Trophoblast cell (in vitro differentiated cells and primary cell): ENCODE measurements at places on chromosomes 16 and 17.
A peak's percentile ranks its signal among the peaks of the same experiment; 100 is the strongest.

DNA sequence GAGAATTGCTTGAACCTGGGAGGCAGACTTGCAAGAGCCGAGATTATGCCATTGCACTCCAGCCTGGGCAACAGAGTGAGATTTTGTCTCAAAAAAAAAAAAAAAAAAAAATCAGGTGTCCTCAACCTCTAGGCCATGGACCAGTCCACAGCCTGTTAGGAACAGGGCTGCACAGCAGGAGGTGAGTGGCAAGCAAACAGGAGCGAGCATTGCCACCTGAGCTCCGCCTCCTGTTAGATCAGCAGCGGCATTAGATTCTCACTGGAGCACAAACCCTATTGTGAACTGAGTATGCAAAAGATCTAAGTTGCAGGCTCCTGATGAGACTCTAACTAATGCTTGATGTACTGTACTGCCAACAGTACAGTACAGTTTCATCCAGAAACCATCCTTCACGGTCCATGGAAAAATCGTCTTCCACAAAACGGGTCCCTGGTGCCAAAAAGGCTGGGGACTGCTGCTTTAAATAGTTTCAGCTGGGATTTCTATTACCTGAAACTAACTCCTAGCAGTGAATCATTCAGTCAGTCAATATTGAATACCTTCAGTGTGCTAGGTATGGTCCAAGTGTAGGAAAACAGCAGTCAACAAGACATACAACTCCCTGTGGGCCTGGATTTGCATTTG is 56.3 kb upstream of the DHX40 start:
- no peak for DNase-seq

DNA sequence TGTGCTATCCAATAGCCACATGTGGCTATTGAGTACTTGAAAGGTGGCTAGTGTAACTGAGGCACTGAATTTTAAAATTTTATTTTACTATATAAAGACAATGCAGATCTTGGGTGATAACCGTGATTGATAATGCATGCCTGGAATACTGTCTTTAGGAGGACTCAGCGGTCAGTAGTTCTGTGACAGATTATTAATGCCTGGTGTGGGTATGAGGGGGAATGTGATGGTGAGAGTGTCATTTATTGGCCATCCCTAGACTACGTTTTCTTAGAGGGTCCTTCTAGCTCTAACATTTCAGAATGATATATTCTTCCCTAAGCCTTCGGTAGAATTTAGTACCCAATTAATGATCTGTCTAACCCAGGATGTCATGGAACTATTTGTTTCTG is 157.6 kb downstream of the CPPED1 start:
- DNase-seq: no peak

GRCh38 chr16:85041219-85042166 is 13.9 kb downstream of the KIAA0513 start:
- peak; percentile 84 for DNase-seq

- DNase-seq: no peak
Observed at GRCh38 chr17:3712811-3713463, 10.8 kb upstream of the HASPIN start.

DNA sequence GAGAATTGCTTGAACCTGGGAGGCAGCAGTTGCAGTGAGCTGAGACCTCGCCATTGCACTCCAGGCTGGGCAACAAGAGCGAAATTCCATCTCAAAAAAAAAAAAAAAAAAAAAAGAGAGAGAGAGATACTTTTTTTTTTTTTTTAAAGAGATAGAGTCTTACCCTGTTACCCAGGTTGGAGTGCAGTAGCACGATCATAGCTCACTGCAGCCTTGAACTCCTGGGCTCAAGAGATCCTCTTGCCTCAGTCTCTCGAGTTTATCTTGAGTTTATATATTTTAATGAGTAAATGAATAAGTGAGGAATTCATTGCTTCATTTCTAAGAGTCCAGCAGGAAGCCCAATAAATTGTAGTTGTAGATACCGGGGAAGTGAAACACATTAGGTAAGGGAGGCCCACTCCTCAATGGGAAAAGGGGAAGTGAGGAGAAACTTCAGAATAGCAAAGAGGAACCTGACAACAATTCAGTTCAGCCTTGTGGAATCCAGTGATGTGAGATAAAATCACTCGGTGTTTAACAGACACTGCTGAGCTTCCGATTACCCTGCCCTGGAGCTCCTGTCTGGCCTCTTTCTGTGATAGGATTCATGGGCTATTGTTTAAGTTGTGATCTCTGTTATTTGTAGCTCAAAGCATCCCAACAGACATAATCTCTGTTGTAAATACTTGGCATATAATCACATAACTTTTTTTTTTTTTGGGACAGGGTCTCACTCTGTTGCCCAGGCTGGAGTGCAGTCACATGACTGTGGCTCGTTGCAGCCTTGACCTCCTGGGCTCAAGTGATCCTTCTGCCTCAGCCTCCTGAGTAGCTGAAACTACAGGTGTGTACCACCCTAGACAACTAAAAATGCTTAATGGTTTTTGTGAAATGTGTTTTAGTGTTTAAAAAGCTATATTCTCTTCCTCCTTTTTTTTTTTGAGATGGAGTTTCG is 15.8 kb upstream of the ITGAM start:
- no peak for DNase-seq

- no peak for DNase-seq
Observed at GRCh38 chr17:4834681-4835020, 1.5 kb downstream of the MINK1 start.

DNA sequence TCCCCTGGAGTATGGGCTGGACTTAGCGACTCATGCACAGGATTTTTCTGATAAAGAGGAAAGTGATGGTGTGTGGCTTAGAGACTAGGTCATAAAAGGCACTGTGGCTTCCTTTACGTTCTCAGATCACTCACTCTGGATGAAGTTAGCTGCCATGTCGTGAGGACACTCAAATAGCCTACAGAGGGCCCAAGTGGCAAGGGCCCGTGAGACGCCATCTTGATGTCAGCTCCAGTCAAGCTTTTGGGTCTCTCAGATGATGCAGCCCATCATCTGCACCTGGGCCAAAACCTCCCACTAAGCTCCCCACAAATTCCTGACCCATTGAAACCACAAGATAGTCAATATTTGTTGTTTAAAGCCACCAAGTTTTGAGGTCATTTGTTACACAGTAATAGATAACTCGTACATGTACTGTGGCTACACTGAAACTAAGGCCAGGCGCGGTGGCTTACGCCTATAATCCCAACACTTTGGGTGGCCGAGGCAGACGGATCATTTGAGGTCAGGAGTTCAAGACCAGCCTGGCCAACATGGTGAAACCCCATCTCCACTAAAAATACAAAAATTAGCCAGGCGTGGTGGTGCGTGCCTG is 14.7 kb downstream of the ST6GALNAC2 start:
- no peak for DNase-seq

DNA sequence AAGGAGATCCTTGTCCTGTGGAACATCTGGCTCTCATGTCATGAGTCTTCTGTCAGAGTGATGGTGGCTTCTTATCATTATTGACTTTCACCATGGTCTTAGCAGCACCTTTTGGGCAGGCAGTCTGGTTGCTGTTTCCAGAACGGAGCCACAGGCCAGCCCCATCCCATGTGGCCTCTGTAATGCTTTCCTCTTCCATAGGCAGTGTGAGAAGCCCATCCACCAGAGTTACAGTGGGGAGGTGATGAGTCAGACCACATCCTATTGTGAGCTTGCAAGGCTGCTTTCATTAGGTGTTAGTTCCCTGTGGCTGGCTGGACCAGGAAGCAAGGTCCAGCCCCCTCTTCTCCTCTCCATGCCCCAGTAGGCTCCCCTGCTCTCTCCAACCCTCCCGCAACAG is 30.8 kb upstream of the SPACA3 start:
- DNase-seq: no peak

- DNase-seq: peak; percentile 32
Observed at GRCh38 chr16:11682655-11683096, 14.4 kb downstream of the SNN start.

DNA sequence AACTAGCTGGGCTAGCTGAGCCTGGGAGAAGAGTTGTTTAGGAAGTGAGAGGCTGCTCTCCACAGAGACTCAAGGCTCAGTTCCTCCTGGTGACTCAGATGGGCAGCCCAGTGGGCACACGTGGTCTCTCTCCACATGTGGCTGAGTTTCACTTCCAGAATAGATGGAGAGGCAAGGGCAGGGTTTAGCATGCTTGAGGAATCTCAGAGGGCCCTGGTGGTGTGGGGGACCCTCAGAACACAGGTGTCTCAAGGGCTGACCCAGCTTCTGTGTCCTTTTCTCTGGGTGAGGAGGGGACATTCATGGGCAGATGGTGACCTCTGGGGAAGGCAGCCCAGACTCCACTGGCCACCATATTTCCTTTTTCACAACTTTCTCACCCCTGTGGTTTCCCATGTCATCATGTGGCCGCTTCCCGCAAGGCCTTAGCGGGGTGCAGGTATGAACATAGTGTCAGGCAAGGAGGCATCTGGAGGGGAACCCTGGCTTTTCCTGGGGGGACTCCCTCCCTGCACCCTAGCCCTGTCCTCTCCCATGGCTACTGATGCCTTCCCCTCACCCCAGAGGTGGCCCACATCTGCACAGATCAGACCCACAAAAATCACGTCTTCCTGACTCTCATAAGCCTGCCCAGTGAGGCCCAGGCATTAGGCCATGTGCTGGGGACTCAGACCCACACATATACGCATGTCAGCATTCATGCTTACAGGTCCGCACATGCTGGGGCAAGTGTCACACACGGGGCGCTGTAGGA is 3.3 kb downstream of the GRN start:
- peak; percentile 37 for DNase-seq

DNA sequence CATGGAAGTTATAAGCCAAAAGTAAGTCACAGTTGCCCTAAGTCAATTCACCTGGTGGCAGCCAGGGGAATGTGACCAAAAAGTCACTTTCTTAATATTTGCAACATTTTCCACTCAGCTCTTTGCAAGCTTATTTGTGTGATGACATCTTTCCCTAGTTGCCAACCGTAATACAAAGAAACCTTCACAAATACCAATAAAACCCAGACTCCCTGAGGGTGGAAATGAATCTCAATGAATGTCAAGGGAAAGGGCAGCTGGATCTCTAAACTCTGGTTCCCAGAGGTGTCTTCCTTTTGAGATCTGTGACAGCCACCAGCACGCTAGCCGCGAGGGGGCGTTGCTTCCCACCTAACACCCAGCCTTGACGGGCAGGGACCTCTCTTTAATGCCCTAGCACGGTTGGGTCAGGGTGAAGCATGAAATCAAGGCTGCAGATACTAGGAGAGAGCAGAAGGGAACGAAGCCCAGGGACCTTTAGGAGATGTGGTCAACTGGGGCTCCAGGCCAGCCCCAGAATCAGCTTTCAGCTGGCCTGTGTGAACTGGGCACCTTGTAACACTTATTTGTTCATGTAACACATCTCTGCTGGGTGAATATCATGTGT is 82.2 kb downstream of the CMC2 start:
- peak; percentile 27 for DNase-seq

- DNase-seq: no peak
Observed at GRCh38 chr16:15466886-15467781, 32.7 kb downstream of the BMERB1 start.

GRCh38 chr17:33049781-33050414 is 58.3 kb downstream of the SPACA3 start:
- peak; percentile 28 for DNase-seq

- DNase-seq: no peak
Observed at GRCh38 chr17:6420173-6420641, 14.7 kb downstream of the AIPL1 start.

DNA sequence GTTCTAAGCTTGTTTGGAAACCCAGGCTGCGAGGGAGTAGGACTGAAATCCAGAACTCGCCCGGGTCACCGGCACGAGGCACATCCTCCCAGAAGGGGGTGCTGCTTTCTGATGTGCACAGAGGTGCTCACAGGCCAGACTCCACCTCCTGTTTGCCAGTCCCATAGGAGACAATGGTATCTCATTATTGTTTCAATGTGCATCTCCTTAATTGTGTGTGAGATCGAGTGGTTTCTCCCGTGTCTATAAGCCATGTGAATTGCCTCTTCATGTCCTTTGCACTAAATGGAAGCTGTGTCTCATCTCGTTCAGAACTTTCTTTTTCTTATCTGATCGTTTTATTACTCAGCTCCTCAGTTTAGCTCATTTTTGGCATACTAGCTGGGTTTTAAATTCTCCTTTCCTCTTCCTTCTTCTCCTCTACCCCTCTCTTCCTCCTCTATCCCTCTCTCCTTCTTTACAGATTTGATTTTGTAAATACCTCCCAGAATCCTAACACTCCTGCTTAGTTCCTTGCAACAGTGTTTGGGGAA is 32.1 kb upstream of the PRKCB start:
- DNase-seq: peak; percentile 37

- no peak for DNase-seq
Observed at GRCh38 chr17:1160591-1161390, 19.0 kb downstream of the ABR start.

GRCh38 chr17:61926826-61927207 is 965 bp downstream of the INTS2 start:
- DNase-seq: no peak

DNA sequence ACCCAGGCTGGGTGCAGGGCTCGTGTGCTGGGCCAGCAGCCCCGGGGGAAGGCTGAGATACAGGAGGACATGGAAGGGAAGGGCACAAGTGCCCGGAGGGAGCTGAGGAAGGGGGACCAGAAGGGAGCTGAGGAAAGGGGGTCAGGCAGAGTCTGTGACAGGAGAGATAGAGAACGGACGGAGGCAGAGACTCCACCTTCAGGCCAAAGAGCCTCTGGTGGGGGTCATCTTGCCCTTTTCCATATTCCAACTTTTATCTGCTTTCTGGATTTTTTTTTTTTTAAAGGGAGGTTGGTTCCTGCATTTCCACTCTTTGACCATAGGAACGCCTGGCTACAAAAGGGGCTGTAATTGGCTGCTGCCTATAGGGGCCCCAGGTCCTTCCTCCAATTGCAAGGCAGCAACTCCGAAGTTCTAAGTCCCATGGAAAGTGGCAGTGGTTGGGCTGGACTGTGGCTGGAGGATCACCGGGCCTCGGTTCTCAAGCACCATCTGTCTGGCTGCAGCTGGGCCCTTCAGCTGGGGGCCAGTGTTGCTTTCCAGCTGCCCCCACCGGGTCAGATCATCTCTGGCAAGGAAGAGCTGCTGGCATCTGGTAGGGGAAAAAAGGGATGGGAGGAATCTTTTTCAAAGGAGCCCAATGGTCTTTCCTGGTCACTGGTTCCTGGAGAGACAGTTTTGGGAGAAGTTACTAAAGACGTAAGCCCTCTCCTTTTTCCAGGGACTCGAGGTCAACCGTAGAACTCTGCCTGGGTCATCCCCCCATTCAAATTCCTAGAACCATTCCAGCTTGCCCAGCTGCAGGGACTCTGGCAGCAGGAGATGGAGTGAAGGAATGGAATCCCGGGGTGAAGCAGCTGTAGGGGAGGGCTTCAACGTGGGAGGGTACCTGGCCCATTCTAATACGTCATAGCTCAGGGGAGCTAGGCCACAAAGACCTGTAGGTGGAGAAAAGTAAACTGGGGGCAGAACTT is 13.1 kb upstream of the MRPS23 start:
- no peak for DNase-seq
